ENCODE measurements at places on chromosomes 7 and 10.

DNA sequence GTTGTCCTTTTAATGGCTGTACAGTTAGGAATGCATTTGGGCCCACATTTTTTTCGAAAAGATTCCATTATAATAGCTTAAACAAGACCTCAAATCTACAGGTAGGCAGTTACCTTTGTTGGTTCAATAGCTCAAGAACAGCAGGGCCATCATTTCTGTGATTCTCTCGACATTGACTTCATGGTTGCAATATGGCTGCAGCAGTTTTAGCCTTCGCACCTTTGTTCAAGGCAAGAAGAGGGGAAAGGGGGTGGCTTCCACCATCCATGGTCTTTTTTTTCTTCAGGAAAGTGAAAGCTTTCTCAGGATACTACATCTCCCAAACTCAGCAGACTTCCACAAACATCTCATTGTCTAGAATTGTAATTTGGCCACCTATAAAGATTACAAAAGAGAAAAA, 2.2 kb upstream of the KBTBD2 start:
- DNase-seq, result no peak

DNA sequence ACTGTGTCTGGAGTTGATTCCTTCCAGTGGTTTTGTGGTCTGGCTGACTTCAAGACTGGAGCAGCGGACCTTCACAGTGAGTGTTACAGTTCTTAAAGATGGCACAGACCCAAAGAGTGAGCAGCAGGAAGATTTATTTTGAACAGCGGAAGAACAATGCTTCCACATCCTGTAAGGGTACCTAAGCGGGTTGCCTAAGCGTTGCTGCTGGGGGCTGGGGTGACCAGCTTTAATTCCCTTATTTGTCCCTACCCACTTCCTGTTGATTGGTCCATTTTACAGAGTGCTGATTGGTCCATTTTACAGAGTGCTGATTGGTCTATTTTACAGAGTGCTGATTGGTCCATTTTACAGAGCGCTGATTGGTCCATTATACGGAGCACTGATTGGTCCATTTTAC, 13.2 kb downstream of the AKR1B15 start:
- DNase-seq, result no peak

- DNase-seq, result no peak
These were observed 228.9 kb upstream of the PITRM1 start for GRCh38 chr10:3401491-3401938.

- DNase-seq, result no peak
These were observed 215.6 kb downstream of the TCF7L2 start for GRCh38 chr10:113165673-113166072.
